ENCODE measurements at places on chromosomes 13 and 19.

DNA sequence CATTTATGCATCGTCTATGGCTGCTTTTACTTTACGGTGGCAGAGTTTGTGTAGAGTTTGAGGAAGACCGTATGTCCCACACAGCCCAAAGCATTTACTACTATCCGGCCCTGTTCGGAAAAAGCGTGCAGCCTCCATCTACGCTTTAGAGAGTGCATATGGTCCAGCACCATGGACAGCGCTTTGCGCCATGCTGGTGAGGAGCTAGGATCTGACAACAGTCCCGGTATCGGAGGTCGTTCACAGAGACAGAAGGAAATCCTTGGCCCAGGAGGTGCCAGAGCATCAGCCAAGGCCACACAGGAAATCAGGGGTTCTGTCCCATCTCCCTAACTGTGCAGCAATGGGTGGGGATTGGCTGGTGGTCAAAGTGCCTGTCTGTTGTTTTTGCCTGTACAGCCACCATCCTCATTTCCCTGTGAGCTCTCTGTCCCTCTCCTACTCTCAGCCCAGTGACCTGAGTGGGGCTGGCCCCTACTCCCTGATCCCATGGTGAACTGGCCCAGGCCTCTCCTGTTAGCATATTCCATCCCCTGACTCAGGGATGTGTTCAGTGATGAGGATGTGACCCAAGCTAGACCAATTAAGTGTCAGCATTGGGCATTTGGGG lies 16.2 kb upstream of the PRODH2 start:
- peak; percentile 72 for DNase-seq

- DNase-seq = no peak
Observed at GRCh38 chr19:30312582-30313352, 59.4 kb upstream of the ZNF536 start.

- no peak for DNase-seq
Observed at GRCh38 chr13:83414393-83414792, 467.9 kb downstream of the SLITRK1 start.

- DNase-seq = no peak
Observed at GRCh38 chr13:80199585-80200292, 141.2 kb downstream of the SPRY2 start.

DNA sequence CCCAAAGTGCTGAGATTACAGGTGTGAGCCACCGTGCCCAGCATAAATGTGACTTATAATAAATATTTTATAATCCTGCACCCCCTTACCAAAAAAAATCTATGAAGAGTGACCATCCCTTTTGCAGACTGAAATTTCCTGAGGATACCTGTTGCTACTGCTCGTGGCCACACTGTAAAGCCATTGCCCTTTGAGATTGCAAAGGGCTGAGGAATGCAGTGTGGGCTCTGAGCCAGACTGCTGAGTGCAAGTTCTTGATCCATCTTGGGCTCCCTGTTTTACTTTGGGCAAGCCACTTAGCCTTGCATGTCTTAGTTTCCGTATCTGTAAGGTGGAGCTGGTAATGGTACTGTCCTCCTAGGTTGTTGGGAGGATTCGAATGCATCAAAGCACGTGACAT lies 23.4 kb downstream of the SIPA1L3 start:
- DNase-seq = no peak

GRCh38 chr19:35204799-35205732 lies 23.5 kb downstream of the FAM187B start:
- no peak for DNase-seq

DNA sequence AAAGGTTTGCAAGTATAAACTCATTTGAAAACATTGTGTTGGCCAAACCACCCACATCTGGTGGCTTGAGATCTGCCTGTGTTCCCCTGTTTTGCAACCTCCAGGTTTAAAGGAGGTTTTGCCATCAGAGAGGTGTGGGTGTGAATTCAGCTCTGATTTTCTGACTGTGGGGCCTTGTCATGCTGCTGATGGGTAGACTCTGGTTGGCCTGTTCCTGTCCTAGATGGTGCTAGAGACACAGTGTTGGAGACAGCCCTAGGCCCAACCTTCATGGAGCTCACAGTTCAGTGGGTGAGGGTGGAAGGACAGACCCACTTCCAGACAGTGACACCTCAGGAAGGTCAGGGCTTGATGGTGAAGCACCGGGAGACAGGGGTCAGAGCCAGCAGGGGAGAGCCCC lies 7.5 kb downstream of the RAB4B start:
- no peak for DNase-seq

DNA sequence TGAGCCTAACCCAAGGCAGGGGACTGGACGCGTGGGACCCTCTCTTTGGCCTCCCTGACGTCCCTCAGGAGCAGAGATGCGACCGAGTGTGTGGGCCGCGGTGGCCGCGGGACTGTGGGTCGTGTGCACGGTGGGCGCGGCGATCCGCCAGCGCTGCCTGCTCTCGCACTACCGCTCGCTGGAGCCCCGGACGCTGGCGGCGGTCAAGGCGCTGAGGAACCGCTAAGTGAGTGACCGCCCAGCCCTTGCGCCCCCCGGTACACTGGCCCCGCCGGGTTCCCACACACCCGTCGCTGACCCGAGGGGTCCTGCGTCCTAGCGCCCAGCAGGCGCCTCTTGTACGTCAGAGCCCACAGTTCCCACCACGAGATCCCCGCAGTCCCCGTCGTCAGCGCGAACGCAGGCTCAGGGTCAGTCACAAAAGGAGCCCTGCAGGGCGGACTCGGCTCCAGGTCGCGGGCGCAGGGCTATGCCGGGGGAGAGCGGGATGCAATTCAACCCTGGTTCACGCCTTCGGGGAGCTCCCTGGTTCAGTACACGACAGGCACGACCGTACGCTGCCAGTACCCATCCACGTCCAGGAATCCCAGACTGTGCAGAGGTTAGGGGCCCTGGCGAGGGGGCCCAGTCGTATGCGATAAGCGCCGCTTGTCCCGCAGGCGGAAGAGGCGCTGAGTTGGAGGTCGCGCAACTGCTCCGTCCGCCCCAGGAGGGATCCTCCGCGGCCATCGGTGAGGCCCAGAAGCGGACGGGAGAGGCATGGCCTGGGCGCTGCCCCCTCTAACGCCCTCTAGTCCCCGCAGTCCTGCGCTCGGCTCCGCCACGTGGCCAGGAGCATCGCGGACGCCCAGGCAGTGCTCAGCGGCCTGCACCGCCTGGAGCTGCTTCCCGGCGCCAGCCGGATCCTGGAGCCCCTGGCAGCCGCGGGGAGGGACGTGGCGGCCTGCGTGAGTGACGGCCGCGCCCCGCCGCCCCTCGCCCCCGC lies 3.6 kb upstream of the IFNL2 start:
- DNase-seq = no peak

DNA sequence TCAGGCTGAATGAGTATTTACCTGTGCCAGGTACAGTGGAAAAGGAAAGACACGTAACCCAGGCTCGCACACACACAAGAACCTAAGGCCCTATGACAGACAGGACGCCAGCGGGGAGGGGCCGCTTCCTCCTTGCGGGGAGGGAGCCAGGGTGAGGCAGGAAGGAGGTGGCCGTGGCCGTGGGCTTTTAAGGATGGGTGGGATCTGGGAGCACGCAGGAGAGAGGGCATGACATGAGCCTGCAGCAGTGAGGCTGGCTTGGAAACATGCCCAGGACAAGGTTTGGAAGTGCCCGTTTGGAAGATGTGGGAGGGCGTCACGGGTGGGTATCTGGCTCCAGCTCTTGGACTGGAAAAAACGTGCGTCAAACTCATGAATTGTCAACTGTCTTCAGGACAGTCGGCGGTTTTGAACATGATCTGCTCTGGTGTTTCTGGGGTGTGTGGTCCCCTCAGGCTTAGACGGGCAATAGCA lies 20.1 kb downstream of the SH3GL1 start:
- DNase-seq = no peak

DNA sequence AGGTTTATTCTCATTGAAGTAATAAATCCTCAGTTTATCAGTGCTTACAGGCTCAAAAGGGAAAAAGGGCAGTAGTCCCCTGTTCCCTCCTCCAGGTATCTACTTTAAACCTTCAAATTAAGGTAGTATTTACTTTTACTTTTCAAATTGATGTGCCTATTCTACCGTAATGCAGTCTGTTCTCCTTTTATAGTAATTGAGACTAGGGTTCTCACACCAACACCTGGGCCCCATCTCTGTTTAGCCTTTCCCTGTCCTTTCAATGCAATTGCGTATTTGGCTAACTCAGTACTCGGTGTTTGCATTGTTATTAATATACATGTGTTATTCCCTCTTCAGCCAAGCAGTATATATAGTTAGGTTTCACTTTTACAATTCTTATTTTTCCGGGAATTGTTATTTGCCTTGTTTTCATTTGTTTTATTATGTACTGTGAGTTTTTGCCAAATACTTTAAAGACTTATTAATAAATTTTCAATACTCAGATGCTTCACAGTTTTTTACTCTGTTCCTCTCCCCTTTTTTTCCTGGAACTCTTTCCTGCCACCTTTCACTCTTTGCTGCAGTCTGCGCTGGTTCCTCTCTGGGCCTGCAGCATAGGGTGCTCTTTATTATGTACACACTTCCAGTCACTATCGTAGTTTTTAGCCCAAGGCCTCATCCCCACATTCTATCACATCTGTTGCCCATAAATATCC lies 30.3 kb downstream of the USPL1 start:
- DNase-seq = no peak

Measured in left renal cortex interstitium (tissue), 4 donors.